ENCODE measurements at places on chromosomes 16 and 17. TPM values are rescaled to one million over a fixed set of nuclear protein-coding genes. Genes with fewer than 3 reads are reported as not detected.

Gene TMEM106A
- 11.8 TPM for total RNA-seq

Gene OTOP3
- total RNA-seq = 1.5 TPM

Gene MPO
- not detected for total RNA-seq

DNA sequence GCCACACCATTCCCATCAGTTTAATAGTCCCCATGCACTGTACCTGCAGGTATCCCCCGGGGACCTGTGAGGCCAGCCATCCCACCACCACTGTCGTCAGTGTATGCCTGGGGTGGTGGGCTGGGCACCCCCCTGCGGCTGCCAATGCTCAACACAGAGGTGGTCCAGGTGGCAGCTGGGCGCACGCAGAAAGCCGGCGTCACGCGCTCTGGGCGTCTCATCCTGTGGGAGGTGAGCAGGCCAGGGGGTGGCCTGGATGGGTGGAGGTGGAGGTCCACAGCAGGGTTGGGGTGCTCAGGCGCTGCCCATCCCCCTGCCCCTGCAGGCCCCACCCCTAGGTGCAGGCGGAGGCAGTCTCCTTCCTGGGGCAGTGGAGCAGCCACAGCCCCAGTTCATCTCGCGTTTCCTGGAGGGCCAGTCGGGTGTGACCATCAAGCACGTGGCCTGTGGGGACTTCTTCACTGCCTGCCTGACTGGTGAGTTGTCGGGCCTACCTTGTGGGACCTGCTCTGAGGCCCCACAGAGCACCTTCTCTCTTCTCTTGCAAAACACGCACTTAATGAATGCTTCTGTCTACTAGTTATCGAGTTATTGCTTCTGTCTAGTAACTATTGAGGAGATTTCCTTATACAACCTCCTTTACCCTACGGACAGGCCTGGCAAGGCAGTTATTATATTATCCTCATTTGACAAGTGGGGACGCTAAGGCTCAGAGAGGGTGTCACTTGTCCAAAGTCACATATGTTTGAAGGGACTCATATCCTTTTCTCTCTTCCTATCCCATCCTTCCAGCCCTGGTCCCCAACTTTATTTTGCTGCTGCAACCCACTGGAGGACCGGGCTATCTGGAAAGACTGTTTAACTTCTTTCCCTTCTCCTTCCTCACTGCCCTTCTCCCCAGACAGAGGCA lies 5.8 kb upstream of the TRAF4 start:
- peak; percentile 68 for DNase-seq

- DNase-seq = no peak
Measured at GRCh38 chr16:27408012-27408601, 6.1 kb downstream of the IL21R start.

- no peak for DNase-seq
Measured at GRCh38 chr16:71473891-71474290, 11.8 kb upstream of the ZNF23 start.

DNA sequence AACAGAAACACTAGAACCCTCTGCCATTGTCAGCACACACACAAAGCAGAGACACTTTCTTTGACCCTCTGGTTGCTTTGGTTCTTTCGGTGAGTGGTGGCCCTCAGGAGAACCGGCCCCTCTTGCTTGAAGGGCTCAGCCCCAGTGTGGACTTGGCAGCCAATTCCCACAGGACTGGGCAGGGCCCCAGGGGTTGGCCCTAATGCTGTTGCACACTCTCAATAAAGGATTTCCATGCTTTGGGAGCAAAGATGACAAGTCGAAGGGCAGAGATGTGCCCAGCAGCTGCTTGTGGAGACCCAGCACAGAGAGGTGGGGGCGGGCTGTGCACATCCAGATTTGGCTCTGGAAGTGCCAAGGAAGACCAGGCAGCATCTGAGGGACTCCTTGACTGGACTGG lies 149.0 kb downstream of the NTN1 start:
- DNase-seq = no peak

GRCh38 chr17:12579288-12579687 lies 86.4 kb upstream of the MYOCD start:
- DNase-seq = no peak

All from mucosa of descending colon (tissue), 3 donors.